GF-D8 (cell line): ENCODE measurements at places on chromosomes 16 and 17.
A peak's percentile ranks its signal among the peaks of the same experiment; 100 is the strongest.

DNA sequence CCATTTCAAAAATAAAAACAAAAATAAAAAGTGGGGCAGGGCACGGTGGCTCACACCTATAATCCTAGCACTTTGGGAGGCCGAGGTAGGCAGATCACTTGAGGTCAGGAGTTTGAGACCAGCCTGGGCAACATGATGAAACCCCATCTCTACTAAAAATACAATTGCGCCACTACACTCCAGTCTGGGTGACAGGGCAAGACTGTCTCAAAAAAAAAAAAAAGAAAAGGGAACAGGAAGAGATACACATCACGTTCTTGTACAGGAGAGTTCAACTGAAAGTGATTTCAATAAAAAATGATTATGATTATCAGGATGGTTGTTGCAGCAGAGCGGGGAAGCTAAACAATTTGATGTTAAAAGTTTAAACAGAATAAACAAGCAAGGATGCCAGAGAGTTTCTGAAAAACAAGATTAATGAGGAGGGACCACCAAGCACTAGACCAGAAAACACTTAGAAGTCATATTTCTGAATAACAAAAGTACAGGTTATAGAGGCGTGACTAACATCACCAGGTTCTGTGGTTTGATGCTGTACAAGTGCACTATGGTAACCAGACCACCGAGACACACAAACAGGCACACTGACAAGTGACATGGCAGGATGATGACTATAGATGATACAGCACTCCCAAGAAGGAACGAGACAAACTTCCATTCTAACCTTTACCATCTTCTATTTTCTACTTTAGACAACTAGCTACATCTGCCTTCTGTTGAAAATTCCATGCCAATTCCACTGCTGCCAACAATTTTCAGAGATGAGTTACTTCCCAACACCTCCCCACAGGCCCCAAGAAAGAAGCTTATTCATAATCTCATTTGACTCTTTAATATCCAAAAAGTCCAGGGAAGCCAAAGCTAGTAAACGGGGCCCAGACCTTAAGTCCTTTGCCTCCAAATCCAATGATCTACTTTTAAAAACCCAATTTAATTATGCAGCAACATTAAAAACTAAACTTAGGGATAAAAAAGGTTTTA, 11.8 kb downstream of the DNAJA2 start:
- DNase-seq: peak; percentile 84

DNA sequence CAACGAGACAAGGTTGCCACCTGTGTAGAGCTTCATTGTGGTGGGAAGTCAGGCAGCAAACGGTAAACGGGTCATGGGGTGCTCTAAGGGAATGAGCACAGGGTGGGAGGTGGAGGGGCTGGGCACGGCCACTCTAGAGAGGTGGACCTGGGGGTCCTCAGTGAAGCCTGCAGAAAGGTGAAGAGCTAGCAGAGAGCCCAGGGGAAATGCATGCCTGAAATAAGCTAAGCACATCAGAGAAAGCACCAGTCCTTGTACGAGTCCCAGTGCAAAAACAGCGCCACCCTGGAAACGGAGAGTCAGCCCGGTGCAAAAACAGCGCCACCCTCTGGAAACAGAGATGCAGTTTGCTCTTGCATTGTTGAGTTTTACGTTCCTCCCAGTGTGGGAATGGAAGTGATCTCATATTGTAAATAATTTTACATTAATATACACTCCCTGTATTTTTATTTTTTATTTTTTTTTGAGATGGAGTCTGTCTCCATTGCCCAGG, 65.0 kb downstream of the TBC1D16 start:
- peak; percentile 48 for DNase-seq

DNA sequence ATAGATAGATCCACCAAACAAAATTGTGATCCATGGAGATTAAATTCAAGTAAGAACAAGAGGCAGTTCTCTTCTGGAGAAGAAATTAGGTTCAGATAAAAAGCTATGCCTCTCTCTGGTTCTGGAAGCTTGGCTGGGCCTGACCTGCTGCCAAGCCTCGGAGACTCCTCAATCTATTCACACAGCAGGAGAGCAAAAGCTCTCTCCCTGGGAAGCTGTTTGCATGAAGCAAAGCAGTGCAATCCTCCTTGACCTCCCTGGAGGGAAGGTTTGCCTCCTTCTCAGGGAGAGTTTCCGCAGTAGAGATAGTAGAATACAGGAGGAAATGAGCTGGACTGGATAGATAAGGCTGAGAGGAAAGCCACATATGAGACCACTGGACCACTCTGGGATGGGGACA, 78.1 kb upstream of the GNAO1 start:
- no peak for DNase-seq

DNA sequence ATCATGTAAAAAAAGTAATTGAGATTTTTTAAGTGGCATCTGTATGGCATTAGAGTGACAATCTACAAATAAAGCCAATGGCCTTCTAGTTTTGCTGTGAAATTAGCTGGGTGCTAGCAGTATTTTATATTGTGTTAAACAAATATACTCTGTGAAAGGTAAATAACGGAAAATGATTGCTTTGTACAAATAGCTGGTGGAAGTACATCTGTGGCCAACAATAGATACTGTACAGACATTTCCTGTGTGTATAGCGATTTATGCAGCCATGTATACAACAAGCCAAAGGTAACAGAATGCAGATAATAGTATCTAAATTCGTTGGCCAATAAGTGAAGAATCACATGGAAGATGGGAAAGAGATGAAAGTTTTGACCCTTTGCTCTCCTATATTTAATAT, 26.6 kb downstream of the IQCK start:
- DNase-seq: no peak

DNA sequence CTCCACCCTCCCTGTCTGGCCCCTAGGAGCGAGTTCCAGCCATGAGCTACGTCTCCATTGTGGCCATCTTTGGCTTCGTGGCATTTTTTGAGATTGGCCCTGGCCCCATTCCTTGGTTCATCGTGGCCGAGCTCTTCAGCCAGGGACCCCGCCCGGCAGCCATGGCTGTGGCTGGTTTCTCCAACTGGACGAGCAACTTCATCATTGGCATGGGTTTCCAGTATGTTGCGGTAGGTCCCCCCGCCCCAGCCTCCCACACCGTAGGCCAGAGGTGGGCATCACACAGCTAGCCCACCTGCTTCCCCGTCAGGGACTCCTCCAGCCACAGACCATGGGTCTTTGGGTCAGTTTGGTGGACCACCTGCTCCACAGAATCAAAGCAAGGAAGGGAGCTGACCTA, 4.2 kb downstream of the SLC2A4 start:
- no peak for DNase-seq

DNA sequence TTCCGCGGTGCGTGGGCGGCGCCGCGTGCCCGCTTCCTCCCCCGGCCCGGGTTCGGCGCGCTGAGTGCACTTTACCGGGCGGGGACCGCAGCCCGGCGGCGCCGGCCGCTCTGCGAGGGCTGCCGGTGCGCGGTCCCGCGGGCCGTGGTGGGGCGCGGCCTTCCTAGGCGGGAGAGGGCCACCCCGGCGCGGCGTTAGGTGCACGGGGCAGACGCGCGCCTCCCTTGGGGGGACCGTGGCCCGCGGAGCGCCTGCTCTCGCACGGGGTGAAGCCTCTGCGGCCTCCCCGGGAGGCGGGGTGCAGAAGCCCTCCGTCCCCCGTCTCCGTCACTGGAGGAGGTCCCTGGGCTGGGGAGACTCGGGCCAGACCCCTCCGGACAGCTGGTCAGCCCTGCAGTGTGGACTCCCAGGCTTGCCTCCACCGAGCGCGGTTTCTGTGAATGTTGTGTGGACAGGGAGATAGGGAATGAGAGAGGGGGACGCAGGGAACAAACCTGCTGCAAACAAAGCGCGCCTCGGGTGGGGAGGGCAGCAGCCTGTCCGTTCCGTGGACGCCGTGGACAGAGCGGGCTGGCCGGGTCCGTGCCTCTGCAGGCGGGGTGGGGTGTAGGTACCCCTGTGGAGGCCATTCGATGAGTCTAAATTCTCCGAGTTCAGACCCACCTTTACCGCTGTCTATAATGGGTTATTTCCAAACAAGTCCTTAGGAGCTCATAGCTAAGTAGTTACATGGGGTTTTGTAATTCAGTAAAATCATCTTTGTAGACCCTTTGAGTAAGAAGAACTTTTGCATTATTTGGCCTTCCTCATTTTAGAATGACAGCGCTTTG, 721 bp downstream of the TBCD start:
- no peak for DNase-seq

GRCh38 chr16:47924950-47925349, 230.8 kb downstream of the ABCC12 start:
- no peak for DNase-seq

DNA sequence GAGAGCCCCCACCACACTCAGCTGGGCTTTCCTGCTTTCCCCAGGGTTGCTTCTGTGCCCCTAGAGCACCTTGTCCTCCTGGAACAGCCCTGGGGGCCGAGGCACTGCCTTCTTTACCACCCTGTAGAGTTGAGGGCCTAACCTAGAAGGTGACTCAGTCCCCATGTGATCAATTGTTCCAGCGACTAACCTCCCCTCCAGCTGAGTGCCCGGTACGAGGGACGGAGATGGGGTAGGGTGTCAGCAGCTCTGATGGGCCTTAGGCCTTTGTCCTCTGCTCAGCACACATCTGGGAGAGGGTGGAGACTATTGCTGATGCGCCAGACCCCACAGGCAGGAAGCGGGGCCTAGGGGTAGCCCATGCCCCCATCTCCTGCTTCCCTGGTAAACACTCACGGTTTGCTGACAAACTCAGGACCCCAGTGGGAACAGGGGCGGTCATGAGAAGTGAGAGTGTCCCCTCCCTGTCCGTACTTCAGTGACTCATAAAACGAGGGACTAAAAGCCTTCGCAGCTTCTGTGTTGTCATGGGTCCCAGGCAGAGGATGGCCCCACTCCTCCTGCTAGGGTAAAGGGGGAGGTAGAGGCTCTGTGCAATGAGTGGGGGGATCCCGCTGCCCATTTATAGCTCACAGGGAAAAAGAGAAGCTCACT, 33.1 kb downstream of the NECAB2 start:
- no peak for DNase-seq

DNA sequence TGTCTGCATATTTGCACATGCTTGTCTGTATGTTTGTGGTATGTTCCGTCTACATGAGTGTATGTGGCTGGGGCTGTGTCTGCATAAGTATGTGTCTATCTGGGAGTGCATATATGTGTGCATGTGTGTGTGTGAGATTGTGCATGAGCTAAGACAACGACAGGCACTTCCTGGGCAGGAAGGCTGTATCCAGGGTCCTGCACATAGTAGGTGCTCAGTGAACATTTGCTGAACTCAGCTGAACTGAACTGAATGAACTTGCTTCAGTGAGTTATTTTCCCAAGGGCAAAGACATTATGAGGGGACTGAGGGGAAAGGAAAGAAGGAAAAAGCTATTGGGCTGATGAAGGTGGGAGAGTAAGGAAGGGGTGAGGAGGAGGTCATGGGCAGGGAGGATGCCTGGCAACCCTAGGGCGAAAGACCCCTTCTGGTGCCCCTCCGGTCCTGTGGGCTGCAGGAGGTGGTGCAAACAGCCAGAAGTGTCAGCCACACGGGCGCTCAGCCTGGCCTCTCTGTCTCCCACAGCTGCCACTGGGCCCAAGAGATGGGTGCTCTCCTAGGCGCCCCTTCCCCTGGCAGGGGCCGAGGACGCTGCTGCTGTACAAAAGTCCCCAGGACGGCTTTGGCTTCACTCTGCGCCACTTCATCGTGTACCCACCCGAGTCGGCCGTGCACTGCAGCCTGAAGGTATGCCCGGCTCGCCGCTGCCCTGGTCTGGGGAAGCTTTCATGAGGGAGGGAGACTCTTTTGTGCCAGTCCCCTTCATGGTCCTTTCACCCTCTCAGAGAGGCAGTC, 29.5 kb downstream of the ARHGAP23 start:
- no peak for DNase-seq

DNA sequence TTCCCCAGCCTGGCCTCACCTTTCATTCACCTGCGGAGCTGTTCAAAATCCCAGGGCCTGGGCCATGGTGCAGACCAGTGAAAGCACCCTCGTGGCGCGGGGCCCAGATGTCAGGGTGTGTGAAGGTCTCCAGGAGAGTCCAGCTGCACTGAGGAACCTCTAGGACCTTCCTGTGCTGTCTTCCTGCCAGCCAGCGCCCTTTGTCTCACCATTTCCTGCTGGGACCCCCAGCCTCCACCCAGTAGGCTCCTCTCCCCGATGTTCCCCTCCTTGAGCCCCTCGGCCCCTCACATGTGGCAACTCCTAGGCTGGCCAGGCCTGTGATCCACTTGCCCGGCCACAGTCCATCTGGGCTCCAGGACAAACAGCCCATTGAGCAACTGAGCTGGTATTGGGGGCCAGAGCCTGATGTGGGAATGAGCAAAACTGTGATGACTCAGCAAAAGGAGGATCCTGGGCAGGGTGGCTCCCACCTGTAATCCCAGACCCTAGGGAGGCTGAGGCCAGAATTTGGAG, 677 bp downstream of the SULT1A2 start:
- no peak for DNase-seq

GRCh38 chr17:61390479-61390791, 9.2 kb upstream of the TBX2 start:
- DNase-seq: no peak

DNA sequence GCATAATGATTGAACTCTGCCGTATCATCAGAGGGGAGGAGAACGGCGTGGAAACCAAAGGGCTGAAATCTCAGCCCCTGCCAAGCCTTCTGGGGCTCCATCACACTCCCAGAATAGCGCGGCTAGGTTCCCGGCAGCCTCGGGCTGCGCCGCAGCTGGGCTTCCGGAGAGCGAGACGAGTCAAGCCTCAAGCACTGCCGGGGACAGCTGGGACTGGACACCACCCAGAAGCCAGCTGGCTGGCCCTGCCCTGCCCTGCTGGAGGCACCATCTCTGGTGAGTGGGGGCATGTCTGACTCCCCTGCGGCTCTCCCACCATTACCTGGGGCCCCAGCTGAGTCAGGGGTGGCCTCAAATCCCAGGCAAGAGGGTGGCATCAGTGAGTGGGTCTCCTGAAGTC, 7.2 kb upstream of the GPRC5C start:
- DNase-seq: no peak

DNA sequence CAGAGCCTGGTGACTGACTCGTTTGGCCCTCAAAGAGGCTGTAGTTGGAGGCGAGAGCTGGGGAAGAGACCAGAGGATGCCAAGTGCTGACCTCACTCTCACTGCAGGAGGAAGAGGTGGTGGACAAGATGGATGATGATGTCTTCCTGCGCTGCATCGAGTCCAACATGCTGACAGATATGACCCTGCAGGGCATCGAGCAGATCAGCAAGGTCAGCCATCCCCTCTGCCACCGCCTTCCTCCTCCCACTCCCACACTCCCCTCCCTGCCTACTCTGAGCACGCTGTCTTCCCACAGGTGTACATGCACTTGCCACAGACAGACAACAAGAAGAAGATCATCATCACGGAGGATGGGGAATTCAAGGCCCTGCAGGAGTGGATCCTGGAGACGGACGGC, 26.9 kb downstream of the POLR2A start:
- DNase-seq: no peak

DNA sequence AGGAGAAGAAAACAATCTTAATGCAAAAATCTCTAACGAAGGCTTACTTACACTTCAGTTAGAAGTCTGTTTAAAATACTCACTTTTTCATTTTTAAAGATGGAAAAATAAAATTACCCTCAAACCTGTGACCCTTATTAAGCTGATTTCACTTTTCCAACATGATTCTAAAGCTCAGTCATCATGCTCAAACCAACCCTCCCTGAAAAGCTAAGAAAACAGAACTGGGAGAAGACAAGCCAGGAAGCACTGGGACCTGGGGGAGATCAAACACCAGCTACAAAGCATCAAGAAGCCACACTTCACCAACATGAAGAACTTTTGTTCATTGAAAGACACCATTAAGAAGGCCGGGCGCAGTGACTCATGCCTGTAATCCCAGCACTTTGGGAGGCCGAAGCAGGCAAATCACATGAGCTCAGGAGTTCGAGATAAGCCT, 88.8 kb downstream of the LITAF start:
- peak; percentile 38 for DNase-seq
